ENCODE measurements at places on chromosomes 4 and X.

DNA sequence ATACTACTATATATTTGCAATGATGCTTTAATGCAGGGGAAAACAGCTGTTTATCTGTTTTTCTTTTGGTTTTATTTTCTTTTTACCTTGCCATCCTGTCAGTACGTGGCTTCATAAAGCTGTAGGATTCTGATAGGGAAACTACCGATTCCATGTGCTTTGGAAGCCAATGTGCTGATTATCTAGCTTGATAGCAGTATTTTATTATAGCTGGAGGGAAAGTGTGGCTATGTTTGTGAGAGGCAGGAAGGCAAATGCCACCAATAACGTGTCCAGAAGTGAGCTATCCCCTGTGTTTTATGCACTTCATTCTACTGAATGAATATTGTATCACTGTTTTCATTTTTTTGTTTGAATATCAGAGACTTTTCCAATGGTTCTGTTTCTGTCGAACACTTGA lies 43.7 kb downstream of the IL15 start:
- DNase-seq: no peak

DNA sequence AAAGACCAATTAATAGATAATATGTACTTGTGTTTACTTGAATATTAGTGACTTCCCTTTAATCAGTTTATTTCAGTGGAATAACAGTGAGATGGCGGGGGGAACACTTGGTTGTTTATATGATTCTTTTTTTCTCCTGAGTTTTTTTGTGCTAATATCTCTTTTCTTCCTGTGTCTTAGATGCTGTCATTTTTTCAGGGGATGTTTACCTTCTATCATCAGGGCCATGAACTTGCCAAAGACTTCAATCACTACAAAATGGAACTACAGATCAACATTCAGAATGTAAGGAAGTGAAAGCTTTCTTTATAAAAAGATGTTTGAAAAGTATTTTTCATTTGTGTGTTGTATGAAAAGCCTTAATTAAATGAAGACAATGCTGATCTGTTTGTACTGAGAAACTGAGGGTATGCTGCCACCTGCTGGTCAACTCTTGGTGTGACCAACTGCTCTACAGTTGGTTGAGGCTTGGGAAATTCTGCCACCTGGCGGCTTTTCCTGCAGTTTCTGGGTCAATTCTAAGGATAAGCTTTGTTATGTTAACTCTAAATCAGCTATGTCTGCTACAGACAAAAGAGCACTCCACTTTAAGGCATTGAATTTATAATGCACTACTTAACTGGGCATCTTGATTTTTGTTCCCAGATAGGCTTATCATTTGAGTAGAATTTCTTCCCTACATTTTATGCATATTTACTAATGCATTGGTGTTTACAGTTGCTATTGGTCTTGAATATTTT lies 134.8 kb downstream of the ARHGAP10 start:
- DNase-seq: peak; percentile 83

DNA sequence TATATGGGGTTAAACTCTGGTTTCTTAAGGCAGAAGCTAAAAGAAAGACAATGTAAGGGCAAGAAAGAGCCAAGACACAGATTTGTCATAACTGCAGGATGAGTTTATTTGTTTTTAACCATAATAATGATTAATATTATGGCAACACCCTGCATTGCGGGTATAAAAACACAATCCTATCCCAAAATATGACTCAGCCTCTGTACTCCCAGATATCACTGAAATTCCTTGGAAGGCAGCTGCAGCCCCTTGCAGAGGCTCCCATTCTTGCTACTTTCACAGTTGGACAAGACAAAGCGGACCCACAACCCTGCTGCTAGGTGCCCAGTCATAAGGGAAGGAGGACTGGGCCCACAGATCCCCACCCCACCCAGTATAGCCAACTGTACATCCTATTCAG lies 20.4 kb upstream of the FGF16 start:
- DNase-seq: no peak

- DNase-seq: no peak
These were observed 400 bp upstream of the PAQR3 start for GRCh38 chr4:78939667-78940008.

GRCh38 chr4:74483226-74483911 lies 38.4 kb downstream of the AREG start:
- DNase-seq: no peak

GRCh38 chrX:148459343-148459742 lies 41.1 kb upstream of the AFF2 start:
- DNase-seq: no peak

GRCh38 chrX:78747971-78748370 lies 451 bp downstream of the LPAR4 start:
- no peak for DNase-seq

DNA sequence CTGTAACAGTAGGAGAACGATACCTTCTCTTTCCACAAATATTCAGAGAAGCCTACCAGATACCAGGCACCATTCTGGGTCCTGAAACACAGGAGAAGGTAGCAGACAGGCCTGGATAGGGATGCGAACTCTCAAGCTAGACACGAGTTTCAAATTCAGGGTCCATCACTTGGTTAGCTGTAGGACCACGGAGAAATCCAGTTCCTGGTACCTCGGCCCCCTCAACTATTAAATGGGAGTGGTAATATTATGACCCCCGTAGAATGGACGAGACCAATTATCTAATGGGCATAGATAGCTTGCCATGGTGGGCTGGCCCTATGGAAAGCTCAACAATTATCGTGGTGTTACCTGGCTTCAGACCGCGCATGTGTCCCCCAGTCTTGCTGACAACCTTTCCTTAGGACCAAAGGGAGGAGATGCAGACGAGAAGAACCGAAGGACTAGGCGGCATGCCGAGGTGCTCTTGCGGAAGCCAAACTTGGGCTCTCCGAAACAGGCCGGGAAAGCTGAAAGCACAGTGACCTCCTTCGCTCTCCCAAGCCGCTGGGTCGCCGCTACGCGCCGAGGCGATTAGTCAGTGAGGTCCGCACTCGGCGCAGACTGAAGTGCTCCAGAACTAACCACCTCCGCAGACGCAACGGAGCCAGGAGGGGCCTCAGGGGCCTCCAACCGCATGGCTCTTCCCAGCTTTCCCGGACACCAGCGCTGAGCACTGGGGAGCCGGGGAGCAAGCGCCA lies 19.6 kb downstream of the NKX3-2 start:
- DNase-seq: no peak

- DNase-seq: no peak
These were observed 4.8 kb upstream of the HGFAC start for GRCh38 chr4:3436798-3437581.

DNA sequence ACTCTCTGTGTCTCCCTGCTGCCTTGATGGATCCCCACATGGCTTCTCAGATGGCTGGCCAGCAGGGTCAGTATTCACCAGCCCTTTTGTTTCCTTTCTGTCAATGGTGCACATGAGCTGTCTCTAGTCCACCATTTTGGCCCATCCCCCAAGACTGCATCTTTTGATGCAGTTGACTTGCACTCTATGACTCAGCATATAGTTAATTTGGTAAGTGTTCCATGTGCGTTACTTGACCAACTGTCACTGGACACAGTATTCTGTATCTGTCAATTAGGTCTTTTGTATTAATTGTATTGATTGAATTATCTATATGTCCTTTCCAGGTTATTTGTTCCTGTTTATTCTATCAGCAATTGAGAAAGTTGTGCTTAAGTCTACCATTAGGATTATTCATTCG lies 29.2 kb downstream of the PRDM5 start:
- DNase-seq: no peak

DNA sequence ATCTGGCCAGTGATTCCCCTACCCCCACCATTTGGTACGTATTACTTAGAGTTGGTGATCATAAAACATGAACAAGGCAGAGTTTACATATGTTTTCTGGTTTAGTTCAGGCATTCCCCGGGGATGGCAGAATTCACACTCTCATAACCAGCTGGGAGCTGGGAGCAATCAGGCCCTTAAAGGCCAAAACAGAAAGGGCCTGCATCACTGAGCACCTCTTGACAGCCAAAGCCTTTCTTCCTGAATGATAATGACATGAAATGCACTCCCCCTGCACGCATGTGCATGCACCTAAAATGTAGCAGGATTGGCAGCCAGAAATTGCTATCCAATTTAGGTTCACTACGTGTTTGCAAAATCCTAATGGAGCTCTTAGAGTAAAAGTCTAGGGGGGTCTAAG lies 235.4 kb downstream of the GPC3 start:
- DNase-seq: no peak

DNA sequence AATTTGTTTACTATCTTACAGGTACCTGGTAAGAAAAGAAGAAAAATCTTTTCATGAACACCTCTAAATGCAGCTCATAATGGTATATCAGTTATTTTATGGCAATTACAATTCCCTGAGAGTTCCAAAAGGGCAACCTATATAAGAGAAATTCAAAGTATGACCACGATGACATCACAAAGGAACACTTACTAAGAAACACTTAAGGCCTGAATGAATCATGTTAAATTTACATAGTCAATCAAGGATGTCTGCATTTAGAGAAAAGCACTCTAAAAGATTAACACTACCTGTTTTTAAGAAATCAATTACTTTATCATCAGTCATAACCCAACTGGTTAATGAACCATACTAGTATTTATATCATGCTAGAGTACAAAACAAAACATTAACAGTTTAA lies 63.9 kb downstream of the LCORL start:
- no peak for DNase-seq

DNA sequence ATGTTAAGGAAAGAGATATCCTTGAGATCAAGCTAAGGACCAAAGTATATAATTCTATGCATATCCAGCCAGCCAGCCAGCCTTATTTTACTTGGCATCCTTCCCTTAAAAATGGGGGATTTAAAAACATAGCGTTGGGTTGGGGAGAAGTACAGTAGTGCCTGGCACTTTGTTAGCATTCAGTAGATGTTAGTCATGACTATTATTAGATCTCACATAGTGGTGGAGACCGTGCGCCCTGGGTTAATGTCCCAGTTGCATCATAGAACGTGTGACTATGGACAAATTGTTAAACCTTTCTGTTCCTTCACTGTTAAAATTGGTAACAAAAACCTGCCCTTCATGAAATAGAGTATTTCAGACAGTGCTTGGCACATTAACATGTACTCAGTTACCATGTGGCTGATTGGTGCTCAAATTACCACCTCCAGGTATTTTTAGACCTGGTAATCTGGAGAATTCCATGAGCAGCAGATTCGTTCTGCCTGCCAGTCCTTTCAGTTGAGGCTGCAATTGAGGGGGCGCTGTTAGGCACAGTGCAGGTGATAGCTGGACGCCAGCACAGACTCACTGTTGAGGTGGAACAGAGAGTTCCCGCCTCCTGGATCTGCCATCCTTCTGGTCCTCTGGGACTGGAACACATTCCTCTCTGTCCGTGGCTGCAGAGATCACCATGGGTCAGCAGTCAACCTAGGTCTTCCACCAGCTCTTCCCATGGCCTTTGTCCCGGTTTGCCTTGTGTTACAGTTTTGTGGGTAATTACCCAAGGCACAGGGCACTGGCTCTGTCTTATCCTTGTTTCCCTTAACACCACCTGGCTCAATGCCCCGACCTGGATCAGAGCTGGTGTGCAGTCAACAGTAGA lies 31.7 kb downstream of the RBBP7 start:
- DNase-seq: no peak

- DNase-seq: no peak
These were observed 57.0 kb upstream of the MAP9 start for GRCh38 chr4:155433636-155434360.

DNA sequence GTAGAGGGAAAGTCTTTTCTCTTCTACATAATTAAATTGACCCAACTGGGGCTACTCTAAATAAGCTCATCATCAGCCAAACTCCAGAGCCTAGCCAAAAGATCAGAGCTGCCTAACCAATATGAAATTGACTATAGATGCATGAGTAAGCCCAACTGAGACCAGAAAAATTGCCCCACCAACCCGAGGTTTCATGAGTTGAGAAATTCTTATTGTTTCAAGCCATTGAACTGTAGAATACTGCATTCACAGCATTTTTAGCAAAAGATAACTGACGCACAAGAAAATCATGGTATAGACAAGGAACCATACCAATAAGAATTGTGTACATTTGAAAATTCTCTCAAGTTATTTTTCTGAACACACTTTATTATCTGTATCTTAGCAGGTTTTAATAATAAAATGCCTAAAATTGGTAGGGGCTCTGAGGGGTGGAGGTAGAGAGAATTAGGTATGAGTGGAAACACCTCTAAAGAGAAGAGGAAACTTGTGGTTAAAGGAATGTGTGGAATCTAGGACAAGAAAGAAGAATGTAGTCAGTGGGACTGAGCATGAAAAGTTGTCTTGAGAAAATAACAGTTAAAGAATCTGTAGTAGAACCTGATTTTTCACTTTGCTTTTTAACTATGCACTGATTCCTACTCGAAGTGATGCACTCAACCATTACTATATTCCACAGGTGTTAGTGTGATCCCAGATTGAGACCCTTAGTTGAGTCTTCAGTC lies 200.9 kb upstream of the PPP1R2C start:
- no peak for DNase-seq

DNA sequence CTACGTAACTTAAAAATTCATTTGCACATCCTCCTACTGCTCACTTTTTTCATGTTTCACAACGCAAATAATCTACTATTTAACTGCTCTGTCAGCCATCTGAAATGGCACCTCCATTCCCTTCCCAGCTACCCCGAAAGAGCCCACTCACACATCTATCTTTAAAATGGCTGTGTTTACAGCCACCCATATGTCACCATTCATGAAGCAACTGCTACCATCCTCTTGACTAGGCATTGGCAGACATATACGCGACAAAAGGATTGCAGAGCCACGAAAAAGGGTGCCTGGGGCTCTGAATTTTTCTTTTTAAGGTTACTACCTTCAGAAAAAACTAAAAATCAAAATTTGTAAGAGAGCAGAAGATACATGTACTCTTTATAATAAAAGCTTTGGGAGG lies 11.5 kb downstream of the SH3RF1 start:
- no peak for DNase-seq

DNA sequence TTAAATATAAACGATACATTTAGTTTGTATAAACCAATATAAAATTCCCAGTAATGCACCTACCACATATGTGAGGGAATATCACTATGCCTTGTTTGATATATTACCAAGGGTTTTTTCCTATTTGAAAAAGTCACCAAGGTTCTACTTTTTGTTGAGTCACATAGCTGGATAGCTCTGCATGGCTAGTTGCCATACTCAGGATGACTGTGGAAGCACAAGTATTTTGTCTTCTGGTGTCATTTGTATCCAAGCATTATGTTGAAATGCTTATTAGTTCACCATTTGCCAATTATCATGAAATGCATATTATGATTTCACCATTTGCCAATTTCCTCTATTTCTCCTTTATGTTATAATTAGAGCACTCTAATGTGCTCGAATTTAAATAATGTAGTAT lies 162.7 kb upstream of the TTC29 start:
- no peak for DNase-seq

DNA sequence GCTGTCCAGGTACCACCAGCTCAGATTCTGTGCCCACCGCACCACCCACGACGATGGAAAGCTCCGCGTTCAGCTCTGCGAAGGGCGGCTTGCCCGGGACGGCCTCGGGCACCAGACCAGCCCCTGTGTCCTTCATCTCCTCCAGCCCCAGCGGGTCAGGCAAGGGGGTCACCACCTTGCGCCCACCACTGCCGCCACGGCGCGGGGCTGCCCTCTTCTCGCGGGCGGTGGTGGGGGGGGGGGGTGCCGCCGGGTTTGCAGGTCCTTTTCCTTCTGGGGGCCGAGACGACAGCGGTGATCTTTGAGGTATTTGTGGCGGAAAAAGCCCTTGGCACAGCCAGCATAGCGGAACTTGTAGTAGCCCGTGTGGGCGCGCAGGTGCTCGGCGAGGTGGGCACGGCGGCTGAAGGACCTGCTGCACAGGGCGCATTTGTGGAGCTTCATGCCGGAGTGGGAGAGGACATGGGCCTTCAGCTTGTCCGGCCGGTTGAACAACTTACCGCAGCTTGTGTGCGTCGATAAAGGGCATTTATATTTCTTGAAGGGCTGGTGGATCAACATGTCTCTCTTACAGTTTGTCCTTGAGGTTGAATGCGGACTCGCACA lies 50.9 kb downstream of the CFAP299 start:
- DNase-seq: no peak

GRCh38 chr4:9969526-9970398 lies 51.5 kb downstream of the SLC2A9 start:
- no peak for DNase-seq
